ENCODE measurements at places on chromosomes 4 and X.

DNA sequence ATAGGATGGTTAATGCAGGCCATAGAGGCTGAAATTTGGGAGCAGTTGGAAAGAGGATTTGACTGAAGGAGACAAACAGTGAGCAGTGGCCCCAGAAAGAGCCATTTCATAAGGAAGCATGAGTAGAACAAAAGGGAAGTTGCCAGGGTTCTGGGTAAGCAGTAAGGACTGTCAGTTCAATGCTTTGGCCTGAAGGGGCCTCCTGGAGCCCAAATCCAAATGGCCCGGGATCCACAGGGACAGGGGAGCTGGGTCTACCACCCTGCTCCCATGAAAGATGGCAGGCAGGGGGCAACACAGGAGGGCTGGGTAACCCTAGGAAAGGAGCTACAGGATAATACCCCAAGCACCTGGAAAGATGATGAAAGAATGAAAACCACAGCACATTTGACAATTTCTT, 4.1 kb upstream of the INTS6L start:
- DNase-seq: no peak

DNA sequence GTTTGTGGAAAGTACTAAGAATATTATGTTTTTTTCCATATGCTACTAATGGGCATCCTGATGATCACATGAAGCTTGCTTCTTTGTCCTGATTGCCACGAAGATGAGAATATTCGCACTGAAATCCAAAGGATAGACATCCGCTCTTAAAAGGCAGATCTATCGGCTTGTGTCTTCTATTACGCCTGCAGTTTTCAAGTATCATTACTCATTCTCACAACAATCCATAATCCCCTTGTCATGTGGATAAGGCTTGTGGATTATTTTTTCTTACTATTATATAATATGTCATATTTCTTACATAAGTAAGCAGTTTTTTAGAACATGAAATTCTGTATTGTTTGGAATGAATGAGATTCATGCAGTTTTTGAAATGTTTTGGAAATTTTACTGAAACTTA, 62.8 kb downstream of the KCNIP4 start:
- DNase-seq: no peak

- no peak for DNase-seq
These were observed 243.2 kb downstream of the CPE start for GRCh38 chr4:165621983-165622382.

DNA sequence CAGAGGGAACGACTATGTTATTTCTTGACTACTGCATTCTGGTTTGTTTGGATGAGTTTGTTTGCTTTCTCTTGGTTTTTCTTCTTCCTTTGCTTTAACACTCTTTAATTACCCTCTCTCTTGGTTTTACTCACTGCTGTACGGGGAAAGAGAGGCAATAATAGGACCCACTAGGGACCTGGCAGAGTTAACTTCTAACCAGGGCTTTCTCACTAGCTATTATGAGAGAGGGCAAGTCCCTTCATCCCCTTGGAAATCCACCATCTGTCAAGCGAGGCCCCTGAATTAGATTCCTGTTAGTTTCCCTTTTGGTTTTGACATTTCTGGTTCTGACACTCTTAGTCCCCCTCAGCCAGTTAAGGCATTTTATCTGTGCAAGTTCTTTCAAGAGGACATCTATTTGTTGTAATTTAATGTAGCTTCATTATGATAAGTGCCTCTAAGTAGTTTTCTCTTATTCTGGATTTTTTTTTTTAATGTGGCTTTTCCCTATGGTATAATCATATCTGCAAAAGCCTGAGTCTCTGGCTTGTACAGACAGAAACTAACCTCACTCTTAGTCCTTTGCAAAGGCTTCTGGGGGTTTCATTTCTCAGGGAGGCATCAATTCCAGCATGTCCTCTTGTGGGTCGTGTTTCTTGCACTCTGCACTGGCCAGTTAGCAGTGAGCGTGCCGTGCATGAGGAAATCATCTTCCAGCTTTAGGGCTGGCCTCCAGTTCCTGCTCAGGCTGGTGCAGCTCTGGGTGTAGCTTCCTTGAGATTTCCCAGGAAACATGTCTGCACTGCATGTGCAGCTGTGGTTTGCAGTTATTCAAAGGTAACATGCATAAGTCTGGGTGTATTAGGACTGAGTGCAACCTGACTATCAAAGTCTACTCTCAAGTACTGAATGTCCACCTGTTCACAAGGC, 221.3 kb downstream of the STIM2 start:
- no peak for DNase-seq
